Activated T-cell treated with anti-CD3 and anti-CD28 coated beads, Interleukin-2, amount 50 U/mL, for 72 hours (primary cell): ENCODE measurements at places on chromosomes 4 and X.

DNA sequence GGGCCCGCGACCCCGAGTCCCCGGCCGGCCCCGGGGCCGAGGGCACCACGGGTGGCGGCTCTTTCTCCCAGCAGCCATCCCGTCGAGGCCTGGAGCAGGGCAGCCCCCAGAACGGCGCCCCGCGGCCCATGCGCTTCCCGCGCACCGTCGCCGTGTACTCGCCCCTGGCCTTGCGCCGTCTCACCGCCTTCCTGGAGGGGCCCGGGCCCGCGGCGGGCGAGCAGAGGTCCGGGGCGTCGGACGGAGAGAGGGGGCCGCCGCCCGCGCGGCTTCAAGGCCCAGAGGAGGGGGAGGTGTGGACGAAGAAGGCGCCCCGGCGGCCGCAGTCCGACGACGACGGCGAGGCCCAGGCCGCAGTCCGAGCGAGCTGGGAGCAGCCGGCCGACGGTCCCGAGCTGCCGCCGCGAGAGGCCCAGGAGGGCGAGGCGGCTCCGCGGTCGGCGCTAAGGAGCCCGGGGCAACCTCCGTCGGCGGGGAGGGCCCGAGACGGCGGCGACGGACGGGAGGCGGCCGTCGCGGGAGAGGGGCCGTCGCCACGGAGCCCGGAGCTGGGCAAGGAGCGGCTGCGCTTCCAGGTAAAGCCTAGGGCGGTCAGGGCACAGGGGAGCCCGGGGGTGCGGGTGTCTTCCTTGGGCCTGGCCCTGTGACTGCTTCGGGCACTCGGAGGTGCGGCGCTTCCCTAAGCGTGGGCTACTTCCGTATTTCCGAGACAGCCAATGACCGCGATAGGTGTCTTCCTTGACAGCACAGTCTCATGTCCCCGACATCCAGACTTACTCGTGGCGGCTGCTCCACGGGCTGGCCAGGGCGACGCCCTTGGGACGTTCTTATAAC, 845 bp downstream of the ZAR1 start:
- no peak for DNase-seq

- DNase-seq = no peak
These were observed 72.0 kb upstream of the GPRIN3 start for GRCh38 chr4:89379511-89380044.

GRCh38 chr4:182103614-182104319, 139.4 kb upstream of the TENM3 start:
- DNase-seq = no peak

DNA sequence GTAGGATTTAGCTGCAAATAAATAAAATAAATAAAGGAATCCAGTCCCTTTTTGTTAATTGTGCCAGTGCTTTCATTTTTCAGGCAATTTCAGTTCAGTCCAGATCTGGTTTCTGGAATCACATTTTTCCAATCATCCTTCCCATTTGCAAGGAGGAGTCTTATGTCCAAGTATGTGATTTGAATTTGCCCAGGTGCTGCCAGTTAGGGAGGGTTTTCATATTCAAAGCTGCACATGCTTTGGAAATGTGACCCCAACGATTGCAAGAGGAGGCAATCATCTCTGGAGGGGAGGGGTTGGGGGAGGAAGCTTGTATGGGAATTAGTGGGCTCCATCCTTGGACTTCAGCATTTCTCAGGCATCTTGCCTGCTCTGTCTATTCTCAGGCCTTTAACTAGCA, 4.4 kb downstream of the PLAC1 start:
- DNase-seq = no peak

GRCh38 chr4:139208404-139208945, 31.5 kb upstream of the ELF2 start:
- no peak for DNase-seq

DNA sequence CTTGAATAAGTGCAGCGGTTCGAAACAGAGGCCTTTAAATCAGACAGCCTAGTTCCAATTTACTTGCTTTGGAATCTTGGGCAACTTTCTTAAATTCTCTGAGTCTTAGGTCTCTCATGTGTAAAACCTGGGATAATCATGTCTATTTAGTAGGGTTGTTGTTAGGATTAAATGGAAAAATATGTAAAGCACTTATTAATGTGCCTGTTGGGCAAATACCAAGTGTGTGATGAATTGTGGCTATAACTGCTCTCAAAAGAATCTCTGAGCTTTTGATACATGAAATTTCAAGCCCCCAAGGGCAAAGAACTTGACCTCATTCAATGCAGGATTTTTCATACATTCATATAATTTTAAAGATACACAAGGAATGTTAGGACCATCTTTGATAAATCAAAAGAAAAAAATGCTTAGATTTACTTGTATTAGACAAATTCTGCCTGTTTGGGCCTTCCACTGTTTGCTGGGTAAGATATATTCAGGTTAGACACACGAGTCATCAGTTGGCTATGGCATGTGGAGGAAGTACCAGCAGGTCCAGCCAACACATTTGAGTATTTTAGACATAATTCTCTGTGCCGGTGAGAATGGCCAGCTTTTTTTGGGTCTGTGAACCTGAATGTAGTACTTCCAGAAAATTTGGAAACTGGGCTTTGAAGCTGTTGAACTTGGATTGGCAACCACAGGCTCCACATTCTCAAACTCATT, 241.4 kb upstream of the CNKSR2 start:
- no peak for DNase-seq

GRCh38 chr4:160514126-160514525, 1411.2 kb downstream of the RAPGEF2 start:
- DNase-seq = no peak

DNA sequence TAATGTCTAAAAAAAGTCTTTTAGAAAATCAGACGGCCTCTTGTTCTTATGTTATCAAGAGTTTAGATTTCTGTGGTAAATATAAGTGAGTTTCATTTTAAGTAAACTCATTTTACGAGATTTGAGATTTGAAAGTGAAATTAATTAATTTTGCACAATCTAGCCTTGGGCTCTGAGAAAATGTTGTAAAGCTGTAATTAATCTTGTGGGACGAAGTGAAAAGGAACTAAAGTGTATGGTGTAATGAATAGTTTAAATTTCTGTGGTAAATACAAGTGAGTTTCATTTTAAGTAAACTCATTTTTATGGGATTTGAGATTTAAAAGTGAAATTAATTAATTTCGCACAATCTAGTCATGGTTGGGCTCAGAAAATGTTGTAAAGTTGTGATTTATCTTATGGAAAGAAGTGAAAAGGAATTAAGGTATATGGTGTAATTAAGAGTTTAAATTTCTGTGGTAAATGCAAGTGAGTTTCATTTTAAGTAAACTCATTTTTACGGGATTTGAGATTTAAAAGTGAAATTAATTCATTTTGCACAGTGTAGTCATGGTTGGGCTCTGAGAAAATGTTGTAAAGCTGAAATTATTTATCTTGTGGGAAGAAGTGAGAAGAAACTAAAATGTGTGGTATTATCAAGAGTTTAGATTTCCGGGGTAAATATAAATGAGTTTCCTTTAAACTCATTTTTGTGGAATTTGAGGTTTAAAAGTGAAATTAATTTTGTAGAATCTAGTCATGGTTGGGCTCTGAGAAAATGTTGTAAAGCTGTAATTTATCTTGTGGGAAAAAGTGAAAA, 1.6 kb downstream of the SCML1 start:
- DNase-seq = no peak

- DNase-seq = no peak
These were observed 96.3 kb downstream of the ZNF827 start for GRCh38 chr4:145842224-145842887.

DNA sequence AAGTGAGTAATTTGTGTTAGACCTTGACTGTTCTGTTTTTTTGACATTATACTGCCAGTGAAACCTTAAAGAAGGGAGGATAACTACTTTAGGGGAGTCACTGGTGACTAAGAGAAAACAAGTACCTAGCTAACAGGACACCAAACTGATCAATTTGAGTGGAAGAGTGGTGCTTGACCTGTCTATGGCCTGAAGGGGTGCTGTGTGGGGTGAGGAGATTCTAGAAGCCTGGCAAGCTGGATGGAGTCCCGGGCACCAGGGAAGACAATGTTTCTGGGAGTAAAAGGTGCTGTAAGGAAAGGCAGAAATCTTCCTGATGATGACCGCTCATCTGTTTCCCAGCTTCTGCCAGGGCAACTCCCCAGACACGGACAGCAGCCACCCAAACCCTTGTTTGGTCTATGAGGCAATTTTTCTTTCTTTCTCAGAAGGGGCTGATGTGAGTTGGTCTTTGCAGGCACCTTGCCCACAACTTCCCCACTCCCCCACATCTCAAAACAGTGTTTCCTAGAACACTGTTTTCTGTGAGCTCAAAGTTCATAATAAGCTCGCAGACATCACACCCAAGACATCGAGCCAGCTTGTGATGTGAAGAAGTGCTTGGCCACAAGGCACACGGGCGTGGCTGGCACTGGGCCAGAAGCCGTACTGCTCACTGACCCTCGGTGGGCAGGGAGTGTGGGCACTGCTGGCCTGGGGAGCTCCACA, 4.6 kb downstream of the TXK start:
- peak; percentile 75 for DNase-seq

DNA sequence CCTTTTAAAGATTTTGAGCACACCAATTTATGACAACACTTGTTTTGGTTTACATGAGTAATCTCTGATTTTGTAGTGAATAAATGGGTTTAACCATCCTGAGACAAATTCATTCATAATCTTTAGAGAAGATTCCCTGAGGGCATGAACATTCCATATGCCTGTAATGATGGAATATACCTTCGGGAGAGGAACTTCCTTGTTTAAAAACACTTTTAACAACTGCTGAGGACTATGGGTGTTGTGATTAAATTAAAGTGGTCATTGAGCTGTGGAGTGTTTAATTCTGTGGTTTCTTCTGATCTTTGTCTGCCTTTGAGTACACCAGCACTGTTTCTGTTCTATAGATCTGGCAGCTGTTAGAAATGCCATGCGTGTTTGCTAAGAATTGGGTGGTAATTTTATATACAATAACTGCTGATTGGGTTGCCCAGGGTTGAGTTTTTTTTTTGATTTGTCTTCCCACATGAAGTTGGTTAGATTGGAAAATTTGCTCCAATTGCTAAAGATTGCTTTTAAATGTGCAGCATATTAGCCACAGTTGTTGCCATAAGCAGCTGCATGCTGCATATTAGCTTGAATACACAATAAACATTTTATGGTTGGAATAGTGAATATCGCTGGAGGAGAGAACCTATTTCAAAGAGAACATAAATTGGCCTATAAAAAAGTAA, 86.8 kb downstream of the DCLK2 start:
- DNase-seq = no peak

- DNase-seq = no peak
These were observed 43.8 kb downstream of the NHSL2 start for GRCh38 chrX:71954458-71954857.

DNA sequence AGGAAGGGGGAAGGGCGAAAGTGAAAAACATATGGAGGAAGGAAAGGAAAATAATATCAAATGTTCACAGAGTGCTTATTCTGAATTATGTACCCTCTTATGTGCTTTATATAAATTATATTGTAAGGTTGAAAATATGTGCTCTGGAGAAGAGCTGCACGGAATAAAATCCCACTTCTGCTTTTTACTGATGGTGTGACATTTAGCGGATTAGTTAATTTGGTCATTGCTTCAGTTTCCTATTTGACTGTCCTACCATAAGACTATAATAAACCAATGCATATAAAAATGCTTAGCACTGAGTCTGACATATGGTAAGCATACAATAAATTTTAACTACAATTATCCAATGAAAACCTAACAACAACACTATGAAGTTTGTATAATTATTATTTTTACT, 86.2 kb downstream of the NPFFR2 start:
- DNase-seq = no peak

GRCh38 chr4:185810746-185811508, 1.1 kb downstream of the SORBS2 start:
- no peak for DNase-seq

DNA sequence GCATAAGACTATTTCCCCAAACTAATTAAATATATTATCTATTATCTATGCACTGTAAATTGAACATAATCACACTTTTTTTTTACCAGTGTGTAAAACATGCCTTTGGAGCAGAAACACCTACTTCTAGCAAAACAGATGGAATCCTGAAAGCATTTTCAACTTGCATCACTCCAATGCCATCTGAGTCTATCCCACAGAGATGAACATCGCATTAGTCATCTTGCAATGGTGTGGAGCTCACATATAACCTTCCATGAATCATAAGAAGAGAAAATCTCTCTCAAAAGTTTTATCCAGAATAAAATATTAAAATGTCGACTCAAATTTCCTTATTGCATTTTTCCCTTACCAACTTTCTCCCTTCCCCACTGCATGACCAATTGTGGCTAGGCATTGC, 406.7 kb upstream of the ACTRT1 start:
- no peak for DNase-seq

- no peak for DNase-seq
These were observed 57.8 kb downstream of the TMEM131L start for GRCh38 chr4:153523941-153524386.

DNA sequence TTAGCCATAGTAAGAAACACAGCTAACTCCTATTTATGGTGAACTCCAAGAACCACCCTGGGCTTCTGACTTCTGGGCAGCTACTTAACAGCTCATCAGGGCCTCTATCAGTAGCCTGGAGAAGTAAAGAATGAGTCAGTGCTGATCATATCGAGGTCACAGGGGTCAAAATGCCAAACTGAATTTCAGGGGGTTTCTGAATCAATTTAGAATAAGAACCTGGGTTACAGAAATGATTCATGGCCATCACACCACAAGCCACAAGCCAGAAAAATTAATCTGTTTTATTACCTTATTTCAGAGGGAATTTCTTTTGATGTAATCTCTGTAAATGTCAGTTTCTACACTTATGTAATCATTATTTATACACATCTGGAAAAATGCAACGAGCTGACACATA, 64.4 kb downstream of the CHST7 start:
- peak; percentile 27 for DNase-seq

GRCh38 chrX:23879380-23880090, 28.2 kb downstream of the APOO start:
- no peak for DNase-seq

DNA sequence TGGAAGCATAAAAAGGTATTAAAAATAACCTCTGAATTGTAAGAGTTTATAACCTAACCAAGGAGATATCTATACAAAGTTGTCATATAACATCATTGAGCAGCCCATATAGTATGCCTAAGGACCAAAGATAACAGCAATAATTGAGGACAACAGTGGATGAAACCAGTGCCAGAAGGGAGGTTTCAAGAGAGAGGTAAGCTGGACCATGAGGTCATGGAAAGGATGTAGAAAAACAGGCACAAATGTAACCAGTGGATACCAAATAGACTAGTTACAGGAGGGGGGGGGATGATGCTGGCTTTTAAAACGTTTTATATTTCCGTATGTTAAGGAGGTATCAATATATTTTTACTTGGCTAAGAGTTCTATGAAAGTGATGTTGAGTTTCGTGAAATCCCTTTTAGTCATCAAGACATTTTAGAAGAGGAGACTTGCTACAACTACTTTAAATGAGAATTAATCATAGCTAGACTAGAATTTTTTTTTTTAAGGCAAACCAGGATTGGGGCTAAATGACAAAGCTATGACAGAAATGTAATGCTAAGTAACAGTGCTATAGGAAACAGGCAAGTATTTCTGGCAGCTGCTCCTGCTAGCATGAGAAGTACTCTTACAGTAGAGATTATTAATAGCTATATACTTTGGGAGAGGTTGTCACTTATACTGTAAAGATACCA, 161.1 kb downstream of the FBXW7 start:
- no peak for DNase-seq
